ENCODE measurements at places on chromosomes 6 and 20. TPM values are rescaled to one million over a fixed set of nuclear protein-coding genes. Genes with fewer than 3 reads are reported as not detected.

GRCh38 chr20:51634257-51634656, 91.7 kb upstream of the NFATC2 start:
- DNase-seq: no peak

DNA sequence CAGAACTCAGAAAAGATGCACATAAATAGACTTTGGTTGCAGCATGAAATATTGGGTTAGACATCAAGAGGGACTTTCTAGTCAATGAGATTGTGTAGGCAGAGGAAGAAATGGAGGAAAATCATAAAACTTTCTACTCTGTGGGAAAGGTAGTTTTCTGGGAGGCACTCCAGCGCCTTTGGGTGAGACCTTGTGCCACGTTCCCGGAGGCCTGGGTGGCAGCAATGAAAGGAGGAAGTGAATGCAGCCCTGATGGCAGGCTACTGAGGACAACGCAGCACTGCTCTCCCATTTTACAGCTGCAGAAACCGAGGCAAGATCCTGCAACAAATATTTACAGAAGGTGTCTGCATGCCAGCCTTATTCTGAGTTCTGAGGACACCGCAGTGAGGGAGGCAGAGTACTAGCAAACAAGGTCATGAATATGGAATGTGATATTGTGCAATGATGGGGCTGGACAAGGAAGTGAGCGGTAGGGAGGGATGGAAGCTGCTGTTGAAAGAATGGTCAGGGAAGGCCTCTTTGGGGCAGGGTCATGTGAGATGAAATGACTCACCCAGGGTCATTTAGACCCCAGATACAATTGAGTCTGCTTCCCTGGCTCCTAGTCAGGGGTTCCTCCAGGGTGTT, 159.1 kb downstream of the TFAP2C start:
- DNase-seq: no peak

- peak; percentile 86 for DNase-seq
Observed at GRCh38 chr20:63641792-63642523, 11.3 kb downstream of the STMN3 start.

DNA sequence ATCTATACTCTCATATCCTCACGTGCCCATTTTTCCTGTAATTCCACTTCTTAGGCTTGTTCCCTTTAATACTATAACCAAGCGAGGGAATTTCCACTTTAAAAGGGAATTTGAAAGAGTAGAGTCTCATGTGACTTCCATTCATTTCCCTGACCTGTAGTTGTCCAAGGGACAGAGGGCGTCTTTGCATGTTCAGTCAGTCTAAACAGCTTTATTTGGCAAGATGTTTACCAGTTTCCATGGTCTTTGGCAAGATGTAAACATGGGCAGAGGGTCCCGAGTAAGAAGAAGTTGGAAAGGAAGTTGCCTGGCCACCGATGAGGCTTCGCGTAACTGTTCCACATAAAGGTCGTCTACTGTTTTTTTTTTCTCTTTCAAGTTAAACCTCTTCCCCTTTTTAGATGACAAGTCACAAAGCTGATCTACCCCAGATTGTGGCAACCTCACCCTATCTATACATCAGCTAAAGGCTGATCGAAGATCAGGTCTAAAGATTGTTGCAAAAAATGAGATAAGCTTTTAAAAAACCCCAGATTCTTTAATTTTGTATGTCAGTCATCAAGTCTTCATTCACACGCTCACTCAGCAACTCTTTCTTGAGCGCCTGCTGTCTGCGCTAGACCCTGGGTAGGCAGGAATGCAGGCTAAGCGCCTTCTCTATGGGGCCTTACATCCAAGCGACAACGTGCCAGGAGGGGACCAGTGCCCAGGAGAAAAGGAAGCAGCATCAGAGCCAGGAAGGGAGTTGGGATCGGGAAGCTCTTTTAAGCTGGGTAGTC, 31.7 kb upstream of the CCR6 start:
- no peak for DNase-seq

GRCh38 chr6:103154779-103155572, 1704.7 kb downstream of the HACE1 start:
- no peak for DNase-seq

GRCh38 chr20:35950093-35950492, 4.2 kb downstream of the SCAND1 start:
- no peak for DNase-seq

GRCh38 chr6:44104481-44105021, 22.7 kb downstream of the MRPL14 start:
- peak; percentile 83 for DNase-seq

GRCh38 chr6:152636609-152637295, 410 bp downstream of the SYNE1 start:
- DNase-seq: peak; percentile 38

GRCh38 chr6:12119085-12119588, 107.0 kb downstream of the HIVEP1 start:
- no peak for DNase-seq

DNA sequence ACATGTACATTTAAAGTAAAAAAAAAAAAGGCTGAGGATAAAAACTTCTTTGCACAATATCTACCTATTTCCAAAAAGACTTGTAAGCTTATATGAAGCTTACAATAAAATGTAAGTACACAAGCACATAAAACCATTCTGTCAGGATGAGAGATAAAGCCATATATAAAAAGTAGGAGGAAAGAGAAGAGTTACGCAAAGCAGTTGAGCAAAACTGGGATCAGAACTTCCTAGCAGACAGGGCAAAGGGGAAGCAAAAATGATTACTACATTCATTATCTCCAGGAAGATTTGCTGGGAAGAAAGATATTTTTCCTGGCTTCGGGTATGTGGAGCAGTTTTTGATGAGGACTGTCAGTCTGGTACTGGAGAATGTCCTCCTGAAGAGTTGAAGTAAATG, 198.1 kb downstream of the MTFR2 start:
- DNase-seq: no peak

GRCh38 chr6:168179133-168179532, 100.1 kb upstream of the FRMD1 start:
- no peak for DNase-seq

- no peak for DNase-seq
Observed at GRCh38 chr20:59832406-59833363, 100.8 kb downstream of the SYCP2 start.

- no peak for DNase-seq
Observed at GRCh38 chr6:29841030-29841429, 13.4 kb downstream of the HLA-G start.

GRCh38 chr20:9112541-9113515, 43.9 kb downstream of the PLCB4 start:
- DNase-seq: peak; percentile 60

- DNase-seq: peak; percentile 60
Observed at GRCh38 chr20:63848003-63848911, 13.0 kb upstream of the ABHD16B start.

DNA sequence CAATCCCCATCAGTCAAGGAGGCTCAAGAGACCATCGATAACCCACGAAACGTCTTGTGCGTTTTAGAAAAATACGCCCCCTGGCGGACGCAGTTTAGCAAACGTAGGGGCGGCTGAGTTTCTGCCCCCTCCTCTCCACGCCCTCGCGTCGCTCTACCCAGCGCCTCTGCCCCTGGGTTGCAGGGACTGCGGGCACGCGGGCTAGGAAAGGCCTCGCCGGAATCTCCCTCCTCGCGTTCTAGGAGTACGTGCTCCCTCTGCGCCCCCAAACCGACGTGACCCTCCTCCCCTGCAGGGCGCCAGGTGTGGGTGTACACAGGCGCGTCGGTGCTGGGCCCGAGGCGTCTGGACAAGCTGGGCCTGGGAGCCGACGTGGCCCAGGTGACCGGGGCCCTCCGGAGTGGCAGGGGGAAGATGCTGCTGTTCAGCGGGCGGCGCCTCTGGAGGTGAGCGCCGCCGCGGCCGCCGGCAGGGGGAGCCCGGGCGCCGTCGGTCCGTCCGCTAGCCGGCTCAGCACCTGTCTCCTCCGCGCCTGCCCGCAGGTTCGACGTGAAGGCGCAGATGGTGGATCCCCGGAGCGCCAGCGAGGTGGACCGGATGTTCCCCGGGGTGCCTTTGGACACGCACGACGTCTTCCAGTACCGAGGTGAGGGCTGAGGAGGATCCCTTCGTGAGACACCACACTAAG, 5.3 kb downstream of the MMP9 start:
- DNase-seq: no peak

- no peak for DNase-seq
Observed at GRCh38 chr6:153073841-153074240, 57.2 kb downstream of the RGS17 start.

GRCh38 chr6:115885636-115886366, 174.9 kb downstream of the FRK start:
- no peak for DNase-seq

- no peak for DNase-seq
Observed at GRCh38 chr6:51474022-51474975, 613.1 kb downstream of the PKHD1 start.

GRCh38 chr20:56945057-56945456, 316.0 kb downstream of the TFAP2C start:
- no peak for DNase-seq

DNA sequence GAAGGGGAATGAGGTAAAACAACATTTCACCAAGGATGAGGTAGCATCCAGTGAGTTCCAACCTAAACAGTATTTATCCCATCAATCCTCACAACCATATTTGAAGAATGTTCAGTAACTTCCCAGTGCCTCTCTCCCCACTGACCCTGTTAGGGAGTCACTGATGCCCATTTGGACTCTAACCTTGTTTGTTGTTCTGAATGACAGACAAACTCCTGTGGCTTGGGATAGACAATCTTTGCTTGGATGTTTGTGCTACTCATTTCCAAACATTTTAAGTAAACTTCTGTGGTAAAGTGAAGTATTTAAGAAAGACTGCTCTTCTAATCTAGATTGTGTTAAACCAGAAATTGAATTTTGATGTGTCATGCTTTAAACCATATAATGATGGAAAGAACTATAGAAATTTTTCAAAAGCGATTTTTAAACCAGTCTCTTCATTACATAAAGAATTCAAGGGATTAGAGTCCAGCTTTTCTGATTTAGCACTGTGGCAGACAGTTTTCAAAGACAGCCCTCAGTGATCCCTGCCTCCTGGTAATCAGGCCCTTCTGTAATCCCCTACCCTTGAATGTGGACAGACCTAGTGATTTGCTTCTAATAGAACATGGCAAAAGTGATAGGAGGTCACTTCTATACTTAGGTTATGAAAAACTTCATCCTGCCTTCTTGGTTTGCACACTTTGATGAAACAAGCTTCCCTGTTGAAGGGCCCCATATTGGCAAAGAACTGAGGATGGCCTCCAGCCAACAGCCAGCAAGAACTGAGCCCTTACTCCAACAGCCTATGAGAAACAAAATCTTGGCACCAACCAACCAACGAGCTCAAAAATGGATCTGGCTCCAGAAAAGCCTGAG, 191.6 kb downstream of the DST start:
- DNase-seq: peak; percentile 83

- DNase-seq: peak; percentile 50
Observed at GRCh38 chr20:42484335-42484734, 705.4 kb downstream of the PTPRT start.

DNA sequence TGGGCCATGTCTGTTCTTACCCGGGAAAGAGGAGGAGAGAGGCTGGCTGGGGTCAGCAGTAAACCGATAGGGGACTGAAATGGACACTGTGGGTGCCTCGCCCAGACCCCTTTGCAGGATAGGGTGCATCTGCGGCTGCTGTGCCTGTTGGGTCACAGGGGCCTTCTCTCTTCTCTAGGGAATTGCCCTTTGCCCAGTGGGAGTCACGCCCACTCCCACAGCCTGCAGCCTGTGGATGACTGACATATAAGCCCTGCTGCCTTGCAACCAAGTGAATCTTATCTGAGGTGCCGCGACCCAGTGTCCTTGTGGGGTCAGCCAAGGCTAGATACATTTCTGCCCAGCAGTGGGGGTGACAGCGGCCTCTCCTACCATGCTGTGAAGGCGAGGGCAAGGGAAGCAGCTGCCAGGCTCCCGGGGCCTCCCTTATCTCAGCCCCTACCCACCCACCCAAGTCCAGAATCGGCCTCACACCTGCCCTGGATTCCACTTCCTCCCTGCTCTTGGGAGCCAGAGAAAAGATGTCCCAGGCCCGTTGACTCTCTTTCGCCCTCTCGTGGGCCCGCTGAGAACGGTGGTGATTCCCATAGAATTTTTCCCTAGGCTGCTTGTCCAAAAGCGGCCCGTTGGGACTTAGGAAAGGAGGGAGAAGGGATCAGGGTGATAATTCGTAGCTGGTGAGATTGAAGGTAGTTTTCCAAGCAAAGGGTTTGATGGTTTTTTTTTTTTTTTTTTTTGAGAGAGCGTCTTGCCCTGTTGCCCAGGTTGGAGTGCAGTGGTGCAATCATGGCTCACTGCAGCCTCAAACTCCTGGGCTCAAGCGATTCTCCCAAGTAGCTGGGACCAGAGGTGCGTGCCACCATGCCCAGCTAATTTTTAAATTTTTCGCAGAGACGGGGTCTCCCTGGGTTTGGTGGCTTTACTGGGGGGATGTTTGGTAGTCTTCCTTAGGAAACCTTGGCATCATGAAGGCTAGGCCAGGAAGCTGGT, 76.4 kb upstream of the RNF24 start:
- DNase-seq: peak; percentile 51

The PRICKLE4 gene
- polyA plus RNA-seq: 1.6 TPM

The FAM50B gene
- polyA plus RNA-seq: 25.3 TPM

The PAX1 gene
- not detected for polyA plus RNA-seq

The FAM217A gene
- polyA plus RNA-seq: not detected

The KIF16B gene
- 12.9 TPM for polyA plus RNA-seq

The TMEM74B gene
- 17.5 TPM for polyA plus RNA-seq

The RSPO3 gene
- polyA plus RNA-seq: 0.73 TPM

The SLC17A2 gene
- not detected for polyA plus RNA-seq

The CNBD2 gene
- 6.8 TPM for polyA plus RNA-seq

The IL17A gene
- polyA plus RNA-seq: not detected

The ESR1 gene
- 0.29 TPM for polyA plus RNA-seq

The SUMO4 gene
- polyA plus RNA-seq: 0.37 TPM

The VSX1 gene
- 0.37 TPM for polyA plus RNA-seq

The ECT2L gene
- polyA plus RNA-seq: 1.2 TPM

The SRMS gene
- not detected for polyA plus RNA-seq
